ENCODE measurements at places on chromosomes 3 and 15. TPM values are rescaled to one million over a fixed set of nuclear protein-coding genes. Genes with fewer than 3 reads are reported as not detected.

DNA sequence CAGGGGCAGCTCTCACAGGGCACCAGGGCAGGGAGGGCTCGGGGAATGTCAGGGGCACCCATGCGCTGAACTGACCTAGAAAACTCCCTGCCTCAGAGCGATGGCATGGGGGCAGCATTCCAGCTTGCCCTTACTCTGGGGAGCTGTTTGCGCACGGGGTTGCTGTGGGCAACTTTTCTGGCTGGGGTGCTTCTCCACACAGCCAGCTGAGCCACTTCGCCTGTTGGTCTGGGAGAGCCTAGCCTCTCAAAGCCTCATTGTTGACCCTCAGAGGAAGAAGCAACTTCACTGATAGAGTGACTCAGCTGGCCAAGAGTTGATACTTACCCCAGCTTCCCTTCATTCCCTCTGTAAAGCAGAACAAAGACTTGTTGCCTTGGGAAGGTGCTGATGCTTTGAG lies 42.6 kb upstream of the MRPS22 start:
- DNase-seq, result no peak

Gene BCL2A1
- polyA plus RNA-seq, result 5.1 TPM

- no peak for DNase-seq
Observed at GRCh38 chr3:128007033-128007424, 45.2 kb upstream of the SEC61A1 start.

GRCh38 chr3:139312959-139313358 lies 30.9 kb upstream of the MRPS22 start:
- no peak for DNase-seq

DNA sequence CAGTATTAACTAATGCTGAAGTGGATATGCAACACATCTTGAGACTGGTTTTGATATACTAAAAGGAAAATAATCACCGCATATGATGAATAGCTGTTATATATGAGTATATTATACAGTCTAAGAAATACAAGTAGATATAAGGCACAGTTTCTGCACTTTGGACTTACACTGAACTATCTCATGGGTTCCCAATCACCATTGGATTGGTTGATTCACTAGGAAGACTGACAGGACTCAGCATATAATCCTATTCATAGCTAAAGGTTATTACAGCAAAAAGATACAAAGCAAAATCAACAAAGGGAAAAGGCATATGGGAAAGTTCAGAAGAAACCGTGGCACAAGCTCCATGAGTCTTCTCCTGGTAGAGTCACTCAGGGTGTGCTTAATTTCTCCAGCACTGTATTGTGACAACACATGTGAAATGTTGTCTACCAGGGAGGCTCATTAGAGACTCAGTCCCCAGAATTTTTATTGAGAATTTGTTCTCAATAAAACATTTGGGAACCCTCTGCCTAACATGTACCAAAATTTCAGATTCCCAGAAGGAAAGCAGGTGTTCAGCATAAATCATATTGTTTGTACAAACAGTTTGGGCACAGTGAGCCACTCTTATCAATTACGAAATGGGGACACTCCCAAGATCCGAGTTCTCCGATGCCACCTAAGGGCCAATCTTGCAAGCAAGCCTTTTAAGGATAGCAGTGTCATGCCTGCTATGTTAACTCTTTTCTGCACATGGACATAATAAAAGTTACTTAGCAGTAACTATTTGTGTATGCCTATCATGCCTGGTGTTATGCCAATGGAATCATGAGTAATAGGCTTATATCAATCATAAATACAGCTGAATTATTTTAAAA lies 26.8 kb downstream of the CMC1 start:
- peak; percentile 63 for DNase-seq

Gene ST8SIA2
- not detected for polyA plus RNA-seq

DNA sequence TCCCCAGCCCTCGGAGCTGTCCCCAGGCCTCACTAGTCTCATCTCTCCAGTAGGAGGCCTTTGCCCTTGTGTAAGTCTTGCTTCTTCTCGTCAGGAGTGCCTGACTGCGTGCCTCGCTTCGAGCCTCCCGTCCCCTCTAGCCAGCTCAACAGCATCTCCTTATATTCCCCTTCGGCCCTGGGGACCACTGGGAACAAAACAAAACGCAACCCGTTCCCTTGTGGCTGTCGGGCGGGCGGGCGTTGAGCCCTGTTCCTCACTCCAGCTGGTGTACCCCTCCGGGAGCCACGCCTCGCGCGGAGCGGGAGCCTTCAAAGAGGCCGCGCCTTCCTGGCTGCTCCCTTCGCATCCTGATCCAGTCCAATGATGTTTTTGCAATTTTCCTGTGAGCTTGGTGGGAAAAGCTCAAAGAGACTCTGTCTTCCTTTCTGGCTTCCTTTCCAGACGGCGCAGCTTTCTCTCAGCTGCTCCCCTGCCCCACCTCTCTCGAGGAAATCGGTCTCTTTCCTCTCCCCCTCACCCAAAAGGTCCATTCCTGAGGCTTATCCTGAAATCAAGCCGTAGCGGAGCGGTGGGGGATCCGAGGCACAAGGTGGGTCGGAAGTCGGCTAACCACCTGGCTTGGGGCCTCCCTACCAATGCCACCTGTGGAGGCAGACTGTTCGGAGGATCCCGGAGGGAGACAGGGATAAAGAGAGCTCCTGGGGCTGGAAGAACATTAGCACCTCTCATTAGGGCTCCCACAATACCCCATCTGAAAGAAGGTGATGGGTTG lies 33.4 kb upstream of the SRP14 start:
- DNase-seq, result no peak

- DNase-seq, result no peak
Observed at GRCh38 chr3:48431224-48432029, 1.5 kb upstream of the PLXNB1 start.

Gene QRICH1
- polyA plus RNA-seq, result 38.2 TPM

DNA sequence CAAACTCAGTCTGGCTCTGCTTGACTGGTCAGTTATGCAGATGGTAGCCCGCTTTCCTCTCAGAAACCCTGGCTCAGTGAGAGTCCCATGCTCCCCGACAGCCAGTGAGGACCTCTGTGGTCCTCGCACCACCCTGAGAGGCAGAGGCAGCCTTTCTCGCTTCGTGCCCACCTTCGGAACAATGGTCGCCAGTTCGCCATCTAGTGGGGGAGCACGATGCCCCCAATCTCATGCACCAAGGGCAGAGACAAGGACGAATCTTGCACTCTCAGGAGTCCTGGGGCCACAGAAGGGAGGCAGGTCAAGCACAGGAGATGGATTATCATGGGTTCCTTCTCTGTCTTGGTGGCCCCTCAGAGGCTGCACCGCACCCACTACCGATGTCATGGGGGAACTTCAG lies 75.2 kb downstream of the RHCG start:
- DNase-seq, result no peak

DNA sequence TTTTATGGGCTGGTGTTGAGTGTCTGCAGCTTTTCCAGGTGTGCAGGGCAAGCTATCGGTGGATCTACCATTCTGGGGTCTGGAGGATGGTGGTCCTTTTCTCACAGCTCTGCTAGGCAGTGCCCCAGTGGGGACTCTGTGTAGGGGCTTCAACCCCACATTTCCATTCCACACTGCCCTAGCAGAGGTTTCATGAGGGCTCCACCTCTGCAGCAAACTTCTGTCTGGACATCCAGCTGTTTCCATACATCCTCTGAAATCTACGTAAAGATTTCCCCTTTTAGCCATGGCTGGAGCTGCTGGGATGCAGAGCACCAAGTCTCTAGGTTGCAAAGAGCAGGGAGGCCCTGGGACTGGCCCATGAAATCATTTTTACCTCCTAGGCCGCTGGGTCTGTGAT lies 11.6 kb downstream of the RFX7 start:
- DNase-seq, result no peak

Gene TTBK2
- polyA plus RNA-seq, result 2.2 TPM

Gene C3orf49
- 0.21 TPM for polyA plus RNA-seq

Gene EXD1
- polyA plus RNA-seq, result not detected

DNA sequence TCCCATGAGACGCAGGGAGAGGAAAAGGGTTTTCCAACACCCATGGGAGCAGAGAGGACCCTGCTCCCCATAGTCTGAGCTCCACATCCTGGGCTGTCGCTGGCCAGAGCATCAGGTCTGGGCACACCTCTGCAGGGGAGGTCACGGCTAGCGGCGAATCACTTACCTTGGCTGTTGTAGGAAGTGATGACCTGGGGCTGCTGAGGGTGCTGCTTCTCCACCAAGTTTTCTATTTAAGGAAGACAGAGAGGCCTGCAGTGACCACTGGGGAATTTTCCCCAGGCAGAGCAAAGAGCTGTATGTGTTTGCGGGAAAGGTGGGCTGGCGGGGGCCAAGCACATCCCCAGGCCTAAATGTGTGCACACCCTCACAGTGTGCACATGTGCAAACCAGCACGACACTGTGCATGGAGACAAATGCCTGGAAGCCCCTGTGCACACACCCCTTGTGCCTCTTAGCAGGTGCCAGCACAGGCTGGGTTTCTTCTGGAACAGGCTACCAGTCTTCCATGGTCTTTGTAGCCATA lies 7.6 kb downstream of the KY start:
- DNase-seq, result no peak

GRCh38 chr3:38221005-38221404 lies 44.6 kb upstream of the SLC22A13 start:
- no peak for DNase-seq

DNA sequence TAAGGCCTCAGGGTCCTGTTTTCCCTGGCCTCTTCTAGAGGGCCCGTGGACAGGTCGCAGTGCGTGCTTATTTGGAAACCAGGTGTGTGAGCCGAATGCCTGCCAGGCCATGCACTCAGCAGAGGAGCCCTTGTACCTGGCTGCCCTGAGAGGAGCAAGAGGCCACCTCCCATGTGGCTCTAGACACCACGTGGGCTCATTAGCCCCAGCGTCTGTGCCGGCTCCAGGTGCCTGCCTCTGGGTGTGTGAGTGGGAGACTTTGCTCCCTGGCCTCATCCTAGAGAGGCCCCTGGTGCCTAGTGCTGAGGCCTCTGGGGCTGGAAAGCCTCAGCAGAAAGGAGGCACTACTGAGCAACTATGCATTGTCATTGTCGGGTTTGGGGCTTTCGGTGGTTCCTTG lies 50.4 kb downstream of the KLF13 start:
- DNase-seq, result peak; percentile 97

DNA sequence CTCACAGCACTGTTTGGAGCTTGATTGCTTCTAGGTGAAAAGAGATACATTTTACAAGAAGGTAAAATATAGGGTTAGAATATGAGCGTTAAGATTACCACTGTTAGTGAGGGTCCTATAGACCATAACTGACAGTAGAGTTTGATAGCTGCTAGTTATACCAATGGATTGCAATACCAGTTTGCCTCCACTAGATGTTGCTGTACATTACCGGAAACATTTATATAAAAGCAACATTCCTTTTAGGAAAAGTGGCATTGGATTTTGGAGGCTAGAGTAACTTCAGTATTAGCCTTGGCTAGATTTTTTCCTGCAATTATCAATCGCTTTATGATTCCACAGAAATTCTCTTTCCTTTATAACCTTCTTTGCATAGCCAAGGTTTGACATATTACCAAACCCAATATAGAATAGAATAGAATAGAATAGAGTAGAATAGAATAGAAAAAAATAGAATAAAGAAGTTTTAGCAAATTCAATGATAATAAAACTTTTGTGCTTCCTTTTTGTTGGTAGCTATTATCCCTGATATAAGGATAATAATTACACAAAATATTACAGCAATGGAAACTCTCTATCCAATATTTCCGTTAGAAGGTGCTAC lies 1093.6 kb upstream of the ALCAM start:
- no peak for DNase-seq

DNA sequence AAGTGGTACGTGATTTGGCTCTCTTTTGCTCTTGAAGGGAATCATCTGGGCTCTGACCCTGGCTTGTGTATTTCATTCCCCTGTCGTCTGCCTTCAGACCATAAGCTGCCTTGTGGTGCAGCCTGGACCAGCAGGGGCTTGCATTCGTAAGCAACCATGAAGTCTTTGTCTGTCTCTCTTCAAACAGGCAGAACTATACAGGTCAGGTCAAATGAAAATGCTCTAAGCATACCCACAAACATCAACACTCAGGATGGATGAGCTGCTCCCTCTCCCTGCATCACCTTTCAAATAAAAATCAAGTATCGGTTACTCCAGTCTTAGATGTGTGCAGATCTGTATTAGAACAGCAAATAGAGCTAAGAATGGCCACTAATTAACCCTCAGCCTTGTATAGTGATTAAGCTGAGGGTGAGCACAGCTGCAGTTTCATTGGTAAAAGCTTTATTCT lies 268.6 kb upstream of the UBE2E1 start:
- DNase-seq, result no peak

GRCh38 chr15:87767516-87767915 lies 489.0 kb downstream of the NTRK3 start:
- no peak for DNase-seq

Gene SEMA5B
- 4.0 TPM for polyA plus RNA-seq

Gene WDR93
- polyA plus RNA-seq, result 0.09 TPM

- DNase-seq, result no peak
Observed at GRCh38 chr3:172009803-172010202, 29.6 kb upstream of the FNDC3B start.

Gene C2CD4A
- 1.0 TPM for polyA plus RNA-seq

DNA sequence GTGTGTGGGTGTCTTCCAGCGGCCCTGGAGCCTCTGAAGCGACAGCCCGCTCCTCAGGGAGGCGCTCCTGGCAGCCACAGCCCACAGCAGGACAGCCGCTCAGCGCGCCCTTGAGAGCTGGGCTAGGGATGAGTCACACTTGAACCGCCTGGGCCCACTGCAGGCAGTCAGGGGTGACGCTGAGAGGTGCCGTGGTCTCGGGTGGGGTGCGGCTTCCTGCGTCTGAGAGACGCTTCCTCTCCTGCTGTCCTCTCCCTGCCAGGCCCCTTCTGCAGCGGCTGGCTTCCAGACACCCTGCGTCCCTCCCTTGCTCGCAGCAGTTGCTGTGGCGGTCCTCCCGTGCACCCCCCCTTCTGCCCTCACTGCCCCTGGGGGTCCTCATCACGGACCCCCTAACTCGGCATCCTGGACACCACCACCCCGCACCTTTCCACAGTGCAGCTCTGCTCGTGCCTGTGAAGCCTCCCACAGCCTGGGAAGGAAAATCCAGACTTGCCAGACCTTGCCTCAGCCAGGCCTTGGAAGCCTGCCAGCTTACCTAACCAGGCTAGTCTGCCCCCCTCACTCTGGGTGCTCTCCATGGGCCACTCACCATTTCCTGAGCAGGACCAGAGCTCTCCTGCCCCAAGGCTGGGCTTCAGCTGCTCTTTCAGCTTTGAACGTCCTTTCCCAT lies 1.1 kb upstream of the SPTBN5 start:
- DNase-seq, result peak; percentile 15

DNA sequence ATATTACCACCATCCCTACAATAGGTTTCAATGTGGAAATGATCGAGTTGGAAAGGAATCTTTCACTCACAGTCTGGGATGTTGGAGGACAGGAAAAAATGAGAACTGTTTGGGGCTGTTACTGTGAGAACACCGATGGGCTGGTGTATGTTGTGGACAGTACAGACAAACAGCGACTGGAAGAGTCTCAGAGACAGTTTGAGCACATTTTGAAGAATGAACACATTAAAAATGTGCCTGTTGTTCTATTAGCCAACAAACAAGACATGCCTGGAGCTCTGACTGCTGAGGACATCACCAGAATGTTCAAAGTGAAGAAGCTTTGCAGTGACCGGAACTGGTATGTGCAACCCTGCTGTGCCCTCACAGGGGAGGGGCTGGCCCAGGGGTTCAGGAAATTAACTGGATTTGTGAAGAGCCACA lies 510 bp downstream of the ARL14 start:
- DNase-seq, result peak; percentile 21

Gene C3orf80
- polyA plus RNA-seq, result 0.54 TPM
